Naive thymus-derived CD4-positive, alpha-beta T cell (primary cell): ENCODE measurements at places on chromosomes 4 and X. TPM values are rescaled to one million over a fixed set of nuclear protein-coding genes. Genes with fewer than 3 reads are reported as not detected.
A peak's percentile ranks its signal among the peaks of the same experiment; 100 is the strongest.

- no peaks in the 10 kb centered on the region for H3K27me3 ChIP-seq
- H3K4me3 ChIP-seq = peak overlapping the region; percentile 72
- H3K36me3 ChIP-seq = peaks cover 8% of the 10 kb centered on the region
- peak; percentile 29 for DNase-seq
- H3K4me1 ChIP-seq = peaks cover 19% of the 10 kb centered on the region
- peak overlapping the region; percentile 86 for H3K27ac ChIP-seq
These were observed 839 bp downstream of the STK26 start for GRCh38 chrX:132023896-132024386.

- no peaks in the 10 kb centered on the region for H3K36me3 ChIP-seq
- no peak overlapping the region for H3K27ac ChIP-seq
- H3K27me3 ChIP-seq = no peaks in the 10 kb centered on the region
- no peak for DNase-seq
- H3K4me1 ChIP-seq = no peaks in the 10 kb centered on the region
These were observed 48.0 kb upstream of the SMAD1 start for GRCh38 chr4:145433684-145434083.

GRCh38 chrX:108025954-108026600 is 18.8 kb upstream of the VSIG1 start:
- H3K36me3 ChIP-seq = no peaks in the 10 kb centered on the region
- peak; percentile 32 for DNase-seq
- no peak overlapping the region for H3K4me3 ChIP-seq

GRCh38 chr4:87865288-87865687 is 32.5 kb downstream of the MEPE start:
- no peak for DNase-seq
- H3K27me3 ChIP-seq = no peaks in the 10 kb centered on the region
- no peak overlapping the region for H3K27ac ChIP-seq
- H3K4me3 ChIP-seq = no peak overlapping the region
- no peaks in the 10 kb centered on the region for H3K4me1 ChIP-seq
- H3K36me3 ChIP-seq = no peaks in the 10 kb centered on the region

DNA sequence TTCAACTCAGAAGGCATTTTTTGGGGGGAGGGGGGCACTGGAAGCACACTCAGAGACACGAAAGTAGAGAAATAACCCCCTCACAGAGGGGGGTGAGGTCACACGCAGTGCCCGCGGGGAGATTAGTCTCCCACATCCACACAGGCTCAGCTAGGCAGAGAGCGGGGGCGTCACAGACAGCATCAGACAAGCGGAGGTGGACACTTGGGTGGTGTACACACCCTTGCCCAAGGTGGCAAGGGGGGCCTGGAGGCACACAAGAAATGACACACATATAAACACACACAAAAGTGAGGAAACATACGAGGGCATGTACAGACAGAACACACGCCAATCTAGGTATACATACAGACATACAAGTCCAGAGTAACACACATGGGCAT is 637 bp upstream of the SYN1 start:
- no peaks in the 10 kb centered on the region for H3K27me3 ChIP-seq
- peaks cover 4% of the 10 kb centered on the region for H3K4me1 ChIP-seq
- H3K4me3 ChIP-seq = no peak overlapping the region
- no peak for DNase-seq

DNA sequence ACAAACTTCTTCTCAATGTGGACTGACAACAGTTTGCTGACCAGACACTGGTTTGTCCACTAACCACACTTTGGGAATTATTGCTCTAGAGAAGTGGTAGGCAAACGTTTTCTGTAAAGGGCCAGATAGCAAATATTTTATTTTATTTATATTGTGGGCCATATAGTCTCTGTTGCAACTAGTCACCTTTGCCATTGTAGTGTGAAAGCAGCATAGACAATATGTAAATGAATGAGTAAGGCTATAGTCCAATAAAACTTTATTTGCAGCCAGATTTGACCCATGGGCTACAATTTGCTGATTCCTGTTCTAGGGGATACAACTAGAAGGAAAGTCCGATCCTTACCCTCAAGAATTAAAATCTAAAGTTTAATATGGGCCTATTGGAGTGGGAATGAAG is 14.5 kb downstream of the TSPAN7 start:
- no peak overlapping the region for H3K27ac ChIP-seq
- no peak for DNase-seq
- no peaks in the 10 kb centered on the region for H3K36me3 ChIP-seq

DNA sequence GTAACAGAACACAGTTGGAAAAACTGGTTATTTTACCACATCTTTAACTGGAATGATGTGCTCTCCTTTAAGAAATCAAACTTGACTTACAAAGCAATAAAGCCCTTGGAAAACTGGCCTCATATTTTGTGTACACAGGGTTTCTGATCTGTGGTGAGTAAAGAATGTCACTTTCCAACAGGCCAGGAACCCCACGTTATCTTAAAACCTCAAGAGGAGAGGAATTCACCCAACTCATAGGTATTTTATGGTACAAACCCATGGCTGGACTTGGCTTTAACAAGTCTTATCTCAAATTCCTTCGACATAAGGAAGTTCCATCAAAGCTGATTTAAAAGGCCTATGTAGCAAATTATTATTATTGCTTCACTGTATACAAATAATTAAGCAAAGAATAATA is 1735.1 kb downstream of the PCDH7 start:
- no peaks in the 10 kb centered on the region for H3K36me3 ChIP-seq
- H3K27ac ChIP-seq = no peak overlapping the region
- no peaks in the 10 kb centered on the region for H3K4me1 ChIP-seq
- H3K27me3 ChIP-seq = no peaks in the 10 kb centered on the region

- DNase-seq = no peak
- no peaks in the 10 kb centered on the region for H3K36me3 ChIP-seq
- H3K27me3 ChIP-seq = no peaks in the 10 kb centered on the region
- H3K4me3 ChIP-seq = no peak overlapping the region
These were observed 66.4 kb upstream of the OR13H1 start for GRCh38 chrX:131477498-131477897.

GRCh38 chr4:165394275-165394674 is 15.5 kb downstream of the CPE start:
- no peak for DNase-seq
- no peak overlapping the region for H3K4me3 ChIP-seq
- no peaks in the 10 kb centered on the region for H3K4me1 ChIP-seq

DNA sequence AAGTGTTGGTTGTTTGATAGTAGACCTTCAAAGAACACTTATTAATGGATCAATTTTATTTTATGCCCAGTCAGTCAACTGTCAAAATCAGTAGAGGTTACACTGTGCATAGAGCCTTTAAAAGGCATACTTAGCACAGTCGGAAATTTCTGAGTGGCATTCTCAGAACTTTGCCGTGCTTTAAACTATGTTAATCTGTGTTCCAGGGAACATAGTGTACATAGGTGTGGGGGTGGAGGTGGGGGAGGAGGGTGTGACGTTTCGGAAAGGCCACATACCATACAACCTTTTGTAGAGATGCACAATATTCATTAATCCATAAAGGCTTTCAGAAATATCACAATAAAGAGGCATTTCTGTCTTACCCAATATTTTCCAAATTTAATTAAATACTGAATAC is 75.8 kb downstream of the RS1 start:
- H3K27ac ChIP-seq = no peak overlapping the region
- no peaks in the 10 kb centered on the region for H3K36me3 ChIP-seq
- no peaks in the 10 kb centered on the region for H3K4me1 ChIP-seq
- no peak overlapping the region for H3K4me3 ChIP-seq
- no peak for DNase-seq

GRCh38 chr4:188976644-188977115 is 837.4 kb downstream of the TRIML1 start:
- no peak for DNase-seq
- H3K27me3 ChIP-seq = no peaks in the 10 kb centered on the region
- H3K36me3 ChIP-seq = no peaks in the 10 kb centered on the region
- H3K27ac ChIP-seq = no peak overlapping the region
- H3K4me1 ChIP-seq = no peaks in the 10 kb centered on the region
- H3K4me3 ChIP-seq = no peak overlapping the region

DNA sequence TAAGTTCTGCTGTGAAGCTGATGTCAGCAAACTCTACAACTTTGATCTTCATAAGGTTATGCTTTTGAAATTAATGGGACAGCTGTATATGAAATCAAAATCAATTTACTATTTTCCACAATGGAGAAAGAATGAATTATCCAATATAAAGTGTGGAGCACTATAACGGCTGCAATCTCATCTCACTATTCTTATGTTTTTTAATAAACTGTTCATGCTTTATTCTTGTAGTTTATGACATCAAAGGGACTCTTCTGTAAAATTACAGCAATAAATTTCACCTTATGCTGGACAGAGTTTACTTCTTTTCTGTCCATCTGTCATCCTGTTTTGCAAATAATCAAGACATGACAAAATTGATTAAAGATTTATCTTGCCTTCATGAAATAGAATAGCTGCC is 192.5 kb downstream of the TECRL start:
- no peaks in the 10 kb centered on the region for H3K27me3 ChIP-seq
- H3K36me3 ChIP-seq = no peaks in the 10 kb centered on the region
- H3K27ac ChIP-seq = no peak overlapping the region
- no peaks in the 10 kb centered on the region for H3K4me1 ChIP-seq

- H3K36me3 ChIP-seq = no peaks in the 10 kb centered on the region
- DNase-seq = no peak
- H3K27me3 ChIP-seq = no peaks in the 10 kb centered on the region
- H3K4me3 ChIP-seq = no peak overlapping the region
- H3K27ac ChIP-seq = no peak overlapping the region
These were observed 160.9 kb upstream of the GIMD1 start for GRCh38 chr4:106529348-106530023.

Gene FHIP1A
- polyA plus RNA-seq = not detected
